ENCODE measurements at places on chromosomes 5 and 9.
A peak's percentile ranks its signal among the peaks of the same experiment; 100 is the strongest.

GRCh38 chr5:134289509-134290113 lies 63.7 kb upstream of the PPP2CA start:
- DNase-seq = peak; percentile 38

DNA sequence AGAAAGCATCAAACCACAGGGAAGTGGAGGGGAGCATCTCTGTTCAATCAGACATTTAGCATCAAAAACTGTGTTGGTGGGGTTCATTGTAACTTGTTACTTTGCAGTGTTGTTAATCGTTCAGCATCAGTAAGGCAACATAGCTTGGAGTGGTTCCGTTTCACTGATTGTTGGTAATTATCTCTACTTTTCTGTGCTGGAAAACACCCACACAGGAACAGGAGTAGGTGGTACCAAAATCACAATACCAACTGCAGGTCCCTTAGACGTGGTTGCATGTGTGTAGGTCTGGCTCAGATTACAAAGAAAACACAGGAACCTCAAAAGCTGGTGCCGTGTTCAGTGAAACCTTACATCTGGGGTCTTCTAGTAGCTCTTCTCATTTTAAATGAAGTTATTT lies 146.8 kb downstream of the RNF180 start:
- DNase-seq = no peak

DNA sequence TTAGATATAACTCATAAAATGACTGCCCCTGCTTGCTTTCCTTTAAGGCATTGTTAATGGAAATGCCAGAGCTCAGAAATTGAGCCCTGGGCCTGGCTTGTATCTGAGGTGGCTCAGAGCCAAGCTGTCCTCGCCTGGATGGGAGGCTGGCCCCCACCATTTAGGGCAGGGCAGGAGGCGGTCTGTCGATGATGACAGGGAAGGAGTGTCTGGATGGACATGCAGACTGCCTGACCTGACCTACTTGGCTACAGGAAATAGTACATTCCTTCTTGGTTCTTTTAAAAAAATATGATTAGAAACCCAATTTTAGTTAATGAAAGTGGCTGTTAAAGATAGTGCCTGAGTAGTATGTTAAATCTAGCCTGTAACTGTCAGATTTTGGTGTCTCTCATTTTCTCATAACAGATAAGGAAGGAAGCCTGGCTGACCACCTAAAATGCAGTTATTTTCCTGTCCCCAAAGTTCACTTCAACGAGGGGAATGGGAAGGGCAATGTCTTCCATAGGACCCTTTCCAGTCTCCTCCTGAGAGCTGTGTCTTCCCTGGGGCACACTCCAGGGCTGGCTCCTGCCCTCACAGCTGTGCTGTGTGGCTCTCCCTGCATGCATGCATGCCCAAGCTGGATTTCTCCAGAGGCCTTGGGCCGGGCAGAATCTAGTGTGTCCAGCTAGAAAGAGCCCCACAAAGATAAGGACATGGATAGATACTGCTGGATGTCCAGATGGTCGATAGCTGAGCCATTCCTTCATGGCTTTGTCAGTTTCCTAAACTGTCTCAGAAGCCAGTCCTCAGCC lies 42.3 kb downstream of the MACROH2A1 start:
- no peak for DNase-seq

- DNase-seq = no peak
Observed at GRCh38 chr5:121171834-121172233, 679.8 kb upstream of the FTMT start.

- no peak for DNase-seq
Observed at GRCh38 chr5:26121338-26121737, 917.0 kb downstream of the CDH9 start.

DNA sequence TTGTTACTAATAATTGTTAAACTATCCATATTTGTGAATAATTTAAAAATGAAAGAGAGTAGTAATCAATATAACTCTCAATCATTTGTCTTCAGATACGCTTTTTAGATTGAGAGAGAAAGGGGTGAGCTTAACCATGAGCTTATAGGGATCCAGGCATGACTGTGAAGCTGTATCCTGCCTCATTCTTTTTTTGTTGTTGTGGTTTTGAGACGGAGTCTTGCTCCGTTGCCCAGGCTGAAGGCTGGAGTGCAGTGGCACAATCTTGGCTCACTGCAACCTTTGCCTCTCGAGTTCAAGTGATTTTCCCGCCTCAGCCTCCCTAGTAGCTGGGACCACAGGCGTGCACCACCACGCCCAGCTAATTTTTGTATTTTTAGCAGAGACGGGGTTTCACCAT lies 44.0 kb downstream of the NIPAL4 start:
- DNase-seq = no peak

DNA sequence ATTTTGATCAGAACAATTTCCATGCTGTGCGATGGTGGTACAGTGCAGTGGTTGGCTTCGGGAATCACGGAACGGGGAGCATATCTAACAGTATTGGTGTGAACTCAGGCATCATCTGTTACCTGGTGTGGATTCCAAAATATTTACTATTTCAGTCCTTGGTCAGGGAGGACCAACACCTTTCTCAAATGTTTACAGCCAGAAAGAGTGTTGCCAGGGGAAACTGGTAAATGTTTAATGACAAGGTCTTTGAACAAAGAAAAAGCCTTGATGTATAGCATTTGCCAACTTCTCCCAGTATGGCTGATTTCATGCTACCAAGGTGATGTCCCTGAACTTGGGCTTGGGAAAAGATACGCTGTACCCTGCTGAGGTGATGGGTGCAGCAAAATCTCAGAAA lies 145.6 kb upstream of the POC5 start:
- DNase-seq = no peak

- DNase-seq = no peak
Observed at GRCh38 chr9:96453625-96454024, 3.7 kb downstream of the HABP4 start.

DNA sequence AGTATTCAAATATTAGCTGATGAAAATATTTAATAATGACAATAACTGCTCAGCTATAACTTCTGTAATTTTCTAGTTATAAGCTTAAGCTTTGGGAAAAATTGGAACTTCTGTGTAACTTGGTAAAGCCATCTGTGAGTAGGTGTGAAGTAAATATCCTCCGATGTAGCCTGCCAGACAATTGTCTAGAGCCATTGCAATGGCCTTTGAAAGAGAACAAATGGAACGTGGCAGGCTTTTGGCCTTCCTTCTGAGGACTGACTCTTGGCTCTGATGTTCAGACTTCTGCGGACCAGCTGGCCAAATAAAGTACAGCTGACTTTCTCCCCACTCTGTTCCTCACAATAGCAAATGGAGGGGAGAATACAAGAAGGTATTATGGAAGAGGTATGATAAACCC lies 203.4 kb upstream of the NMUR2 start:
- no peak for DNase-seq

DNA sequence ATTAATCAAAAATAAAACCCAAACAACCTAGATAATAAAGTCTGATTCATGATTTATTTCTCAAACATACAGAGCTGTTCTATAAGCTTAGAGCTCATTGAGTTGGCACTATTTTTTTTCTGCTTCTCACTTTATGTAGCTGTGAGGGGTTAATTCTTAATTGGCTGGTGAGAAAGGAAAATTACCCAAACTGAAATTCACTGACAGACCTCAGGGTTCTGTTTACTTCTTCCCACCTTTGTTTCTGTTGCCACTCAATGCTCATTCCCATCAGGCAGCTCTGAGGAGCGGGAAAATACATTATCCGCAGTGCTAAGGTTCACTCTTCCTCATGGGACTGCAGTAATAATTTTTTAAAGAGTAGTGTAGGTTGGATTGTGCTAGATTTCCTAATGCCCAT lies 139.9 kb downstream of the KCTD16 start:
- no peak for DNase-seq

GRCh38 chr5:102664616-102665335 lies 90.3 kb upstream of the PAM start:
- DNase-seq = no peak

Measured in brain pericyte (primary cell).